ENCODE measurements at places on chromosomes 2 and 18. TPM values are rescaled to one million over a fixed set of nuclear protein-coding genes. Genes with fewer than 3 reads are reported as not detected.

DNA sequence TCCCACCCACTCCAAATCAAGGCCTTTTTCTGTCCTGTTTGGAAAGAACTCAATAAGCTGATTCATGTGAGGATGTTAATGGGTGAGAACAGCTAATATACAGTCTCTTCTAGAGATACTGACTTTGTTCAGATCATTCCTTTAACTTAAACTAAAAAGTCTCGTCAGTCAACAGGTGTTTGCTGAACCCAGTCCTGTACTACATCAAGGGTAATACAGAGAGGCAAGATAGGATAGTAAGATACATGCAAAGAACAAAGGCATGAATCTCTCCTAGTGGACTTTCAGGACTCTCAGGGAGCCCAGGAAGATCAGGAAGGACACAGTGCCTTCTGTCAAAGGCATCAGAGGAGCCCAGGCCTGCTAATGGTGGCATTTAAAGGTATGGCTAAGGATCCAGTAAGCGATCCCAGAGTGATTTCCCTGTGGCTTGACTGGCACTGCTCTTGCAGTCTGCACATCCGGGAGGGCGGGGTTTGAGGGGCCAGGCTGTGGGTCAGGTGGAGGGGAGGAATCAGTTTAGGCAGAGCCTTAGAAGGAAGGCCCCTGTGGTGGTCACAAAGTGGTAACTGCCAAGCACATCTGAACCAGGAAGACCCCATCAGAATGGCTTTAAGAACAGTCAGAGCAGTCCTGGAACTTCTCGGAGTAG lies 54.0 kb downstream of the EPAS1 start:
- H3K36me3 ChIP-seq: no peaks in the 10 kb centered on the region
- no peaks in the 10 kb centered on the region for H3K4me1 ChIP-seq
- no peak overlapping the region for H3K27ac ChIP-seq
- no peak overlapping the region for H3K4me3 ChIP-seq
- DNase-seq: no peak
- no peaks in the 10 kb centered on the region for H3K27me3 ChIP-seq

- H3K4me1 ChIP-seq: no peaks in the 10 kb centered on the region
- H3K4me3 ChIP-seq: no peak overlapping the region
- H3K27me3 ChIP-seq: no peaks in the 10 kb centered on the region
- H3K36me3 ChIP-seq: no peaks in the 10 kb centered on the region
Measured at GRCh38 chr2:81260320-81260719, 955.8 kb upstream of the LRRTM1 start.

DNA sequence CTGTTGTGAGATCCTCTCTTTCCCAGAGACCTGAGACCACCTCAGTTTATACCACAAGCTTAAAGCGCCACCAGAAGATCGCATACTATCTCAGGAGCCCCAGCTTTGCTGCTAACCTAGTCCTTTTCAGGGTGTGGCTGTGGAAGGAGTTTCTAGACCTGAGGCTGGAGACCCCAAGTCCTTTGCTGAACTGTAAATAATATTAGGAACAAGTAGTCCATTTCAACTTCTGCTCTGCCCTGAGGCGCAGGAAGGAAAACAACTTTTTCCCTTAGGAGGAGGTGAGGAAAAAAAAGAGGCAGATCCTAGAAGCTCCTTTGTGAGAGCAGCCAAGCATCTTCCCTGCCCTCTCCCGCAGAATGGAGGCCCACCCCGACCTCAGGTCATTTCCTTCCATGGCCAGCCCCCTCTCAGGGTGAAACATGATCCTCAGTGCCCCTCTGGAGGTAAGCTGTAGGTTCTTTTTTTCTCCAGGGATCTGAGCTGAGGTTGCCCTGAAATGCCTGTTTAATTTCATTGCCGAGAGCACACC lies 122.8 kb upstream of the LGALSL start:
- H3K36me3 ChIP-seq: no peaks in the 10 kb centered on the region
- no peak for DNase-seq
- H3K27me3 ChIP-seq: no peaks in the 10 kb centered on the region
- peaks cover 6% of the 10 kb centered on the region for H3K4me1 ChIP-seq
- H3K27ac ChIP-seq: peak overlapping the region; percentile 70
- no peak overlapping the region for H3K4me3 ChIP-seq

Gene GATA6
- total RNA-seq: 140 TPM

DNA sequence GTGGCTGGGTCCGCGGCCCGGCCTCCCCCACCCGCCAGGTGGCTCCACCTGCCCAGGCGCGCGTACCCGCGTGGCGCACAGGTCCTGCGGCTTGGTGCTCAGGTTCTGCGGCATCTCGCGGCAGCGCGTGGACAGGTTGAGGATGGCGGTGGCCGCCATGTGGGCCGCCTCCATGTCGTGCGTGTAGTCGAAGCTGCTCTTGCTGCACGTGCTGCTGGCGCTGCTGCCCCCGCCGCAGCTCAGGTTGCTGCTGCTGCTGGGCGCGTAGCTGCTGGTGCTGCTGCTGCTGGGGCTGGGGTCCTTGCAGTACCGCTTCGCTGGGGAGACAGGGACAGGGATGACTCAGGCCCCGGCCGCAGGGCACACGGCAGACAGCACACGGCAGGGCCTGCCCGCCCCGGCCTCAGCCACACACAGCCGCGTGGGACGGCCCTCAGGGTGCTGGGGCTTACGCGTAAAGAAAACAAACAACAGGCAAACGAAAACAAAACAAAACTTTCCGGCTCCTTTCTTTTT lies 147.7 kb upstream of the PXDN start:
- H3K27me3 ChIP-seq: no peaks in the 10 kb centered on the region
- no peaks in the 10 kb centered on the region for H3K36me3 ChIP-seq
- DNase-seq: no peak

GRCh38 chr2:7424481-7424880 lies 507.3 kb downstream of the RNF144A start:
- H3K27me3 ChIP-seq: no peaks in the 10 kb centered on the region
- no peaks in the 10 kb centered on the region for H3K36me3 ChIP-seq
- H3K27ac ChIP-seq: no peak overlapping the region
- H3K4me3 ChIP-seq: no peak overlapping the region
- no peaks in the 10 kb centered on the region for H3K4me1 ChIP-seq

- H3K27me3 ChIP-seq: no peaks in the 10 kb centered on the region
- no peak overlapping the region for H3K4me3 ChIP-seq
- H3K27ac ChIP-seq: no peak overlapping the region
- H3K36me3 ChIP-seq: no peaks in the 10 kb centered on the region
- DNase-seq: no peak
- peaks cover 2% of the 10 kb centered on the region for H3K4me1 ChIP-seq
Measured at GRCh38 chr2:119474371-119475224, 42.9 kb downstream of the TMEM37 start.

DNA sequence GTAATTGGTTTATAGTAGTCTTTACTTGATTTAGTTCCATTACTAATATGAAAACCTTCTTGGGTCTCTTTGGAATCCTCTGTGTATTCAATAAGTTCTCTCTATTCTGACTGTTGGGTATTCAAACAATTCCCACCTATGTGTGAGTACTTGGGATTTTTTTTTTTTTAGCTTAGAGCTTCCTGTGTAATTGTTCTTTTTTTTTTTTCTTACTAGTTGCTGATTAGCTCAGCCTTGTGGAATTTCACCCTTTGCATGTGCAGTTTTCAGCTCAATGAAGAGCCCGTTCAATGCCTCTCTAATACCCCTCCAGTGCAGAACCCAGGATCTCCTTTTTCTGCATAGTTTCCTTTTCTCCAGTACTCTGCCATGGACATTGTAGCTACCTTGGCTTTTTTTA lies 339.1 kb upstream of the GALNT5 start:
- DNase-seq: no peak
- no peak overlapping the region for H3K4me3 ChIP-seq
- H3K27ac ChIP-seq: no peak overlapping the region
- H3K27me3 ChIP-seq: no peaks in the 10 kb centered on the region
- H3K4me1 ChIP-seq: no peaks in the 10 kb centered on the region

- H3K27me3 ChIP-seq: no peaks in the 10 kb centered on the region
- H3K4me3 ChIP-seq: no peak overlapping the region
- no peak for DNase-seq
- H3K36me3 ChIP-seq: no peaks in the 10 kb centered on the region
- peaks cover 2% of the 10 kb centered on the region for H3K4me1 ChIP-seq
Measured at GRCh38 chr2:145288650-145289496, 769.0 kb upstream of the ZEB2 start.

Gene SLC4A5
- 2.3 TPM for total RNA-seq

DNA sequence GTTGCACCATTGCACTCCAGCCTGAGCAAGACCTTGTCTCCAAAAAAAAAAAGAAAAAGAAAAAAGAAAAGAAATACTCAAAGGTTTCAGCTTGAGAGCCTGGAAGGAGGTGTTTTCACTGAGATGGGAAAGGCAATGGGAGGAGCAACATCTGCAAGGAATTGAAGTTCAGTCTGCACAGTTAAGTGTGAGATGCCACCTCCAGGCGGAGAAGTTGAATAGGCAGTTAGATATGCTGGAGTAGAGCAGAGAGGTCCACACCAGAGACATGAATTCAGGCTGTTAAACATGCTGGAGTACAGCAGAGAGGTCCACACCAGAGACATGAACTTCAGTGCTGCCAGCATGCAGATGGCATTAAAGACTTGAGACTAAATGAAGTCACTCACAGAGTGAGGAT lies 41.4 kb upstream of the DTNB start:
- H3K36me3 ChIP-seq: no peaks in the 10 kb centered on the region
- no peak overlapping the region for H3K27ac ChIP-seq
- no peaks in the 10 kb centered on the region for H3K27me3 ChIP-seq

Gene COBLL1
- total RNA-seq: 48.7 TPM

DNA sequence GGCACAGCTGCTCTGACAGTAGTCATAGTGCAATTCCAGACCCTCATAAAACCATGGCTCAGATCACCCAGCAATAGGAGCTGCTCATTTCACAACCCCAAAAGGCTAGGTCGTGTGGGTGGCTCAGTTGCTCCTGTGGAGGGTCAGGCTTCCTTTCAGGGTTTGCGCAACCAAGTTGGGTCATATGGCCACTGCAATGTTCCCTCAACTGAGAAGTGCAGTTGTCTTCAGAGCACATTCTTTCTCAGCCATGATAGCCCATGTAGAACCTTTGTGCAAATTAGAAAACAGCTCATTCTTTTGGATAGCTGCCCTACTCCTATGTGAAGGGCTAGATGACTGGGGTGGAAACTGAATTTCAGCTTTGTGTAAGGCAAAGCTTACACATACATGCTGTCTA lies 3.2 kb downstream of the SERPINB13 start:
- DNase-seq: no peak
- no peak overlapping the region for H3K4me3 ChIP-seq
- no peaks in the 10 kb centered on the region for H3K4me1 ChIP-seq
- no peak overlapping the region for H3K27ac ChIP-seq
- no peaks in the 10 kb centered on the region for H3K36me3 ChIP-seq

DNA sequence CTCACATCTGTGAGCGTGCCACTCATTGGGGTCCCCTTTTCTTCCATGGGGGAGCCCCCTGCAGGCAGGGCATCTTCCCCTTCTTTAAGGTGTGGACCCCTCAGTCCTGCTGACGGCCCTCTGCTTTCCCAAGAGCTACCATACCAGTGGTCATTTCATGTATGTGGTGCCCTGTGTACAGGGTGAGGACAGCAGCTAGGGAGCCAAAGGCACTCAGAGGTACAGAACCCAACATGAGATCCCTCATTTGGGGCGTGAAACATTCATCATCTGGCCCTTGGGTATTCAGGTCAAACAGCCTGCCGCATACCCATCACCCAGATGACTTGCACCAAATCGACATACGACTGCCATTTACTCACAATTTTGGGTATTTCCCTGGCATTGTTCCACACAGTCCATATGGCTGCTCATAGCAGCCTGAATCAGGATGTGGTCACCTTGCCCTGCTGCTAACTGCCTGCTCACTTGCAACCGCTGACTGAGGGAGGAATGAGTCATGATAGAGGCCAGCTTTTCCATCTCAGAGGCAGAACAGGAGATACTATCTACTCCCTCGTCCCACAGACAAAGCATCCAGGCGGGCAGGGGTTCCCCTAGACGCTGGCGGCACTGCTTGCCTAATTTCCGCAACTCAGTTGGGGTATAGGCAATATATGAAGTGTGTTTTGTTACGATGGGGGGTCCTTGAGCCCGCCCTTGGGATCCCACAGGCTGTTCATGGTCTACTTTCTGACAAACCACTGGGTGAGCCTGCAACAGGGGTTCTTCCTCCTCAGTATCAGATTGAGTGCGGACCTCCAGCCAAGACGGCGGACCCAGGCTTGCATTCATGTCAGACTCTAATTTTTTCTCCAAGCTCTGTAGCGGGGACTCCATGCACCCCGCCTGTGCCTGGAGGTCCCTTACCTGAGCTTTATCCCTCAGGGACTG lies 228.6 kb downstream of the SATB2 start:
- no peaks in the 10 kb centered on the region for H3K36me3 ChIP-seq
- no peak overlapping the region for H3K27ac ChIP-seq
- DNase-seq: no peak
- H3K4me1 ChIP-seq: no peaks in the 10 kb centered on the region

DNA sequence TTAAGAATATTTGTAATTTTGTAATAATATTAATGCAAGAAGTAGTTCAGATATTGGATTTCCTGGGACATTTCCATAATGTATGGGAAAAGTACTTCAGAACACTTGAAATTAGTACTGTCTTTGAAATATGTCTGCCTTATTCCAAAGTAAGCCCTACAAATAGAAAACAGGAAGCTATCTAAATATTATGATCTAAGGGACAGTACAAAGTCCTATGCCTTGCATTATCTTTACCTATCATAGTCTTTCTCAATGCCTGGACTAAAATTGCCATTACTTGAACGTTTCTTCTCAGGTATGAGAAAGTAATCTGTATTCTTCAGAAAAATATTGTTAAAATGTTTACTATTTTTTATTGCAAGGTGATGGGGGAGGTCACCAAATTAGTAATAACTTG lies 113.0 kb downstream of the PPP1R1C start:
- H3K27ac ChIP-seq: no peak overlapping the region
- H3K4me1 ChIP-seq: no peaks in the 10 kb centered on the region
- DNase-seq: no peak
- H3K36me3 ChIP-seq: no peaks in the 10 kb centered on the region
- H3K4me3 ChIP-seq: no peak overlapping the region
- no peaks in the 10 kb centered on the region for H3K27me3 ChIP-seq

DNA sequence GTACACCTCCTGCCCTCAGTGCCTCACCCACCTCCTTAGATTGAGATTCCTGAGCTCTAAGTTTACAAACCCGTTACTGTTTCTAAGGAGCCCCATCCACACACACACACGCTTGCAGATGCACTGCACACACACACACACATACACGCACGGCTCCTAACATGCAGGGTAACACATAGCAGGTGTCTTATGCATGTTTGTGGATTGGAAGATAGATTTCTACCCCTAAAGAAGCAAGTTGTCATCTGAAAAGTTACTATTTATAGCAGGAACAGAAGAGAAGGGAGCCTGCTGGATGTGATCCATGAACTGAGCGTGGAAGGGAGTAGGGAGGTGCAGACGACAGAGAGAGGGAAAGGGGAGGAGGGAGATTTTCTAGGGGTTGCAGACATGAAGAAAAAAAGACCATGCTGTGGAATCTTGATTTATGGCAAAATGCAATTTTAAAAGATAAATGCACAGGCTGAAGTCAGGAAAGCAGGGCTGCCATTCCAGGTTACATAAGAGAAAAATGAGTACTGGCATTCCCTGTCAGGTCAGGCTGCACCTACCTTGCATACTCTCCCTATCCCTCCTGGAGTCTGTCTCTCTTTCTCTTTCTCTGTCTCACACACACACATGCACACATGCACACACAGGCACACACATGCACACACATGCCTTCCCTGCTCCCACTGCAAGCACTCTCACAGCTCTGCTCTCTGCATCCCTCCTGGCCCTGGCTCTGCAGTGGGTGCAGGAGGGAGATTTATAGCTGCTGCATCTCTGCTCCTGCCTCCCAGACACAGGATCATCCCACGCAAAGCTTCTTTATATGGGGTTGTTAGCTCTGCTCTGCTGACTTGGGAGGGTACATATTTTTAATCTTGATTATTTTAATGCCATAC lies 192.6 kb upstream of the MYT1L start:
- no peaks in the 10 kb centered on the region for H3K27me3 ChIP-seq
- H3K27ac ChIP-seq: no peak overlapping the region
- no peak overlapping the region for H3K4me3 ChIP-seq
- H3K4me1 ChIP-seq: no peaks in the 10 kb centered on the region
- DNase-seq: no peak

All from ovary (tissue), 10 donors.